Coronary artery (tissue), 2 donors: ENCODE measurements at places on chromosomes 5 and 9.

- no peak for DNase-seq
These were observed 6.5 kb downstream of the CTNND2 start for GRCh38 chr5:11897781-11898180.

GRCh38 chr5:126718236-126718868 lies 58.6 kb upstream of the LMNB1 start:
- DNase-seq: no peak

DNA sequence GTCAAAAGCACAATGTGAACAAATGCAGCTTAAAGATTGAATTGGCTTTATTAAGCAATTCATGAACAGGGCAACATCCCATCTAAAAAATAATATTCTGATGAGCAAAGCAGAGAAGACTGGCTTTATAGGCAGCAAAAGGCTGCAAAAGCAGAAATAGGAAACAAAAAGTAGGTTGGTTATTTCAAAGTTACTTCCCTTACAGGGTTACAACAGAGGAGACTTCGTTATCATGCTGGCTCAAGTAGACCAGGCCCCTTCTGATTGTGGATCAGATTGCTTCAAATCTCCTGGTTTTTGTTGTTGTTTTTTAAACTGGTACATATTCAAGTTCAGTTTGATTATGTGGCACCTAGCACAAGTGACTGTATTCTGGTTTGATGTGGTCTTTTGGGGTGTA lies 73.1 kb downstream of the MAN2A1 start:
- no peak for DNase-seq

- no peak for DNase-seq
These were observed 221.3 kb downstream of the TRIM36 start for GRCh38 chr5:114948363-114948762.

- no peak for DNase-seq
These were observed 20.4 kb downstream of the XRCC4 start for GRCh38 chr5:83097689-83098231.

GRCh38 chr5:460273-460625 lies 17.3 kb downstream of the EXOC3 start:
- DNase-seq: peak; percentile 43

GRCh38 chr9:100437860-100438805 lies 11.2 kb downstream of the MSANTD3 start:
- no peak for DNase-seq

GRCh38 chr5:107604990-107605389 lies 65.7 kb downstream of the EFNA5 start:
- DNase-seq: no peak

DNA sequence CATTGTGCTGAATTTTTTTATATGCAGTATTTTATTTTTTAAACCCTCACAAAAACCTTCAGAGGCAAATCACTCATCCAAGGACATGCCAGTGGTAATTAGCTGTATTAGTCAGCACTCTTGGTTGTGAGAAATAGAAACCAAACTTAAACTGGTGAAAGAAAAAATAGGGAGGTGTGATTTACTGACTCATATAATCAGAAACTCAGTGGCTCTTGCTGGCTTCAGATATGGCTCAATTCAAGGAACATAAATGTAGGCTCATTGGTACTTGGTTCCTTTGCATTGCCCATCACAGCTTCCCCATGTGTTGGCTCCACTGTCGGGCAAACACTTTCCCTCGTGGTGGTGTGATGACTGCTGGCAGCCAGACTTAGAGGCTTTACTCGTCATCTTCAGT lies 497.2 kb downstream of the MAT2B start:
- DNase-seq: no peak

GRCh38 chr5:119288379-119289033 lies 67.3 kb upstream of the TNFAIP8 start:
- DNase-seq: no peak

GRCh38 chr5:137778772-137779564 lies 24.8 kb upstream of the HNRNPA0 start:
- no peak for DNase-seq

DNA sequence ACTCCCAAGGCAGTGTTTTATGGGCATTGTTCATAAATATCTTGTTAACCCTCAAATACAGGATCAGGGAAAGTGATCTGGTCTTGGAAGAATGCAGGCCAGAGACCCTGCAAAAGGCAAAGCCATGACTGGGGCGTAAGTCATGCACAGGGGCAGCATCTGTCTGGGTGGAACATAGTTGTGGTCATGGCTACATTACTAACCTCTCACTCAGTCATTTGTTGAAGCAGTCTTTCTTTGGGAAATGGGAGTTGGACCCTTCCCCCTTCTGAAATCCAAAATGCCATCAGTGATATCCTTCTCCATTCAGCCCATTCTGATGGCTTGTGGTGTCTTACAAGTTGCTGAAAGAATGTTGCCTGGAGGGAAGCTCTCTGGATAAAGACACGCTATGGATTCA lies 68.1 kb downstream of the GDNF start:
- no peak for DNase-seq

GRCh38 chr5:134508521-134509195 lies 16.8 kb upstream of the JADE2 start:
- no peak for DNase-seq

DNA sequence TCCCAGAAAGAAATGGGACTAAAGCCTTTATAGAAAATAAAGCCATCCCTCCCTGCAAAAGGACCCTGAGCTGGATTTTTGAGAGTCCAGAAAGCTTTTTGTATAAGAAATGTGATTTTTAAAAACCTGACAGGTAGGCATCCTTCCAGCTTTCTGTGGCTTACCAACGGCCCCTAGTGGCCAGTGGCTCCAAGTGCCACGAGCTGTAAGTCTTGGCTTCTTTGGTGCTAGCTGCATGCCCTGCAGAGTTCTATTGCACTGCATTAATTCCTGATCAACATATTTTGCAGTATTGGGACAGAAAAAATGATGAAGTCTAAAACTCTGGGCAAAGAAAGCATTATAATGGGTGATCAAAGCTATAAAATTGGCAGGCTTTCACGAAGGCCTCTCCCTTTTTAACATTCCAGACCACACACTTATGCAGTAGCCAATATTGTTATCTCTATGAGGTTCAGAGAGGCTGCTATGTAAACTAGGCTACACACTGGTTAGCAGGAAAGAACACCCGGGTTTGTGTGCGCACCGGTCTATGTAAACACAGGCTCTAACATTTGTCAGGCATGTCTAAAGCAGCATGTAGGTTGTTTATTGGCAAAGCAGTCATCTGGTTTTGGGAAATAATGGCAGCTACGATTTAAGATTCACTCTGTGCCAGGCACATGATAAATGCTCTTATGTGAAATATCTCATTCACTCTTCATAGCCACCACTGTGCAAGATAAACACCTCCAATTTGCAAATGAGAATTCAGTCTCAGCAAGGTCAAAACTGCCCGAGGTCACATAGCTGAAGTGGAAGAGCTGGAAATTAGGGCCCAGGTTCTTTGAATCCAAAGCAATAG lies 55.2 kb downstream of the NMUR2 start:
- no peak for DNase-seq

GRCh38 chr5:130496215-130496614 lies 592.0 kb downstream of the CHSY3 start:
- no peak for DNase-seq

- no peak for DNase-seq
These were observed 544.4 kb downstream of the EFNA5 start for GRCh38 chr5:107126341-107126740.

DNA sequence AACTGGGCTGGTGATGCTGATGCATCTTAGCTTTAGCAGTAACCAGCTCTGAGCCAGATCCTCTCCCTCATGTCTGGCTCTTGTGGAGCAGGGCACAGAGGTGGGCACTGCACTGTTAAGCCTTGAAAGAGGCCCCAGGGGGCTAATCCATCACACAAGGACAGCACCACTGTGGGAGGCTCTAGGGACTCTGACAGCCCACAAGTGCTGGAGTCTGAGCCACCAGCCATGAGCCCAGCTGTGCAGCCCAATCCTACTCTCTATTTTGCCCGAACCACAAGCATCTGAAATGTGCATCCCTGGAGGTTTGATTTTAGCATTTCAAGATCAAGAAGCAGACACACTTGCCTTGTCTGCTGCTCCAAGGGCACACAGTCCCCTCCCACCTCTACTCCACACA lies 407.1 kb upstream of the TRPC7 start:
- DNase-seq: no peak

GRCh38 chr9:12680341-12680740 lies 12.8 kb upstream of the TYRP1 start:
- no peak for DNase-seq

GRCh38 chr5:142976861-142977260 lies 206.7 kb downstream of the ARHGAP26 start:
- no peak for DNase-seq

DNA sequence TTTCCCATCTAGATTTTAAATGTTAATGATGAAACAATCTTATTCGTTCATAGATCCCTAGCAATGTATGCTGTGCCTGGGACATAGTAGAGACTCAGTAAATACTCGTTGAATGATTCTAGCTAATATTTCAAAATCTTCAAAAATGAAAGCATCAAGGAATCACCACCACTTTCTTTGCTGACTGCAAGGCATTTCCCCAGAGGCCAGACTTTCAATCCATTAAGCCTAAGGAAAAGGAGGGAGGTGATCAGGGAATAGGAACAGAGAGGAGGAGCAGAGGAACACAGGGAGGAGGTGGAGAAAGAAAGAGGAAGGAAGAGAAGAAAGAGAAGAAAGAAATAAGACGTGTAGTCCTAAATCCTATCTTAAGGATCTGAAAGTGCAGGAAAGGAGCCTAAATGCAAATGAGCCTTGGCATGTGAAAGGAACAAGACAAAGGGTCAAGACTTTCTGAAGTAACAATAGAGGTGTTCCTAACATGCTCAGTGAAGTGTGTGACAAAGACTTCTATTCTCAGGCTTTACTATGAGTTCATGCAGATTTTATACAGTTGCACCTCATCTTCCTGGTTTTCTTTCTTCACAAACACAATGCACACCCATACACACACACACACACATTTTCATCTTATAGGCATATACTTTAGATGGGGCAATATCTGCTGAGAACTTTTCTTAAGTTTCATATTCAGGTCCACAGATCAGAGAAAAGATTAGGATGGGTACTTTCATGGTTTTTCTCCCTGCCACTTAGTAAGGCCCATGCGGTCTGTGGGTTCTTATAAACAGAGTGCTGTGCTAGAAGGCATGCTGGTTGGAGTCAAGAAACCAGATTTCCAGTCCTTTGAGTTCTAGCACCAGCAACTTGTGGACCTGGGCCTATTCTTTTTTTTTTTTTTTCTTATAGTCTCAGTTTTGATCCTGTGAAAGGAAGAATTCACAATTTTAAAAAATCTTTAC lies 512.2 kb upstream of the TNC start:
- DNase-seq: no peak

- DNase-seq: no peak
These were observed 17.2 kb upstream of the C5orf47 start for GRCh38 chr5:173971681-173972345.

GRCh38 chr5:173234129-173234790 lies 746 bp downstream of the NKX2-5 start:
- DNase-seq: no peak

GRCh38 chr9:96651626-96652025 lies 3.5 kb downstream of the PRXL2C start:
- DNase-seq: no peak

DNA sequence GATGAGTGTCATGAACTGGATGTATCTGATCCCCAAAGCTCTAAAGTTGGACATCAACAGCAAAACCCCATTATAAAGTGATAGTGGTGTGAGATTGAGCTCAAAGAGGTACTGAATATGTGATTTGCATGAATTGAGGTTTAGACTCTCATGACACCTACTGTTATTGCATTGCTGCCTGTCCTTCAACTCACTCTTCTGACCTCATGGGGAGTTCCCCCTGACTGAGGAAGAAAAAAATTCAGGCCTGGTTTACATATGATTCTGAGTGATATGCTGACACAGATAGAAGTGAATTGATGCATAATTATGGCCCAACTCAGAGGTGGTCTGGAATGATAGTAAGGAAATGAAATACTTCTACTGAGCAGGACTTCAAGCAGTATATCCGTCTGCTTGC lies 76.2 kb upstream of the CHD1 start:
- no peak for DNase-seq

- DNase-seq: no peak
These were observed 13.4 kb upstream of the STRBP start for GRCh38 chr9:123281659-123282350.

GRCh38 chr5:154273963-154274827 lies 83.7 kb downstream of the GALNT10 start:
- no peak for DNase-seq

DNA sequence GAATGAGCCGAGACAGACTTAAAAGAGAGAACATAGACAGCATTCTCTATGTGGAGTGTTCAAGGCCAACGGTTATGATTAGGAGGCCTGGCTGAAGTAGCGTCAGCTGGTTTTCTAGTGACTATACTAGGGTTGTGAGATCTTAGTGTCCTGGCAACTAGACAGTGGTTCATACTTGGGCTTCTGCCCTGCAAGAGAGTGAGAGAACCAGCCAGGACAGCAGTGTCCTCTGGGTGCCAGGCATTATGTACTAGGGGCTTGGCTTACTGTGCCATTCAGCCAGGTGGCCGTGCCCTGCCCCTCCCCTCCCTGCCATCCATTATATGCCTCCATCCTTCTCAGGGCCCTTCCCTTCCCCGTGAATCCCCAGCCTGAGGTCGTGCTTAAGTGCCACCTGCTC lies 56.8 kb downstream of the TRIO start:
- DNase-seq: no peak

DNA sequence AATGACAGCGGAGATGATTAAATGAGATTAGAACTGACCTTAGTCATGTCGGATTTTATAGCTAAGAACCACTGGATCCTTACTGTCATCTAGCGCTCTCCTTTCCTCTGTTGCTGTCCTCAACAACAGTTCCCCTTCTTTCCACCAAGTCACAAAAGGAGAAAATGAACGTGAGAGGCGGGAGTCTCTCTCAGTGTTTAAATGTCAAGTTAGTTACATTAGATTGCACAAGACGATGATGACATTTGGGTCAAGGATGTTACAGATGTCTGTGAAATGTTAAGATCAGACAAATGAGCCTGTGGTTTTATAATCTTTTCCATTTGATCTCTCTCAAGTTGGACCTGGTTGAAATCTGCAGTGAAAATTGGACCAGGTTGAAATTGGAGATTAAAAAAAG lies 53.5 kb downstream of the FBXO38 start:
- DNase-seq: no peak

DNA sequence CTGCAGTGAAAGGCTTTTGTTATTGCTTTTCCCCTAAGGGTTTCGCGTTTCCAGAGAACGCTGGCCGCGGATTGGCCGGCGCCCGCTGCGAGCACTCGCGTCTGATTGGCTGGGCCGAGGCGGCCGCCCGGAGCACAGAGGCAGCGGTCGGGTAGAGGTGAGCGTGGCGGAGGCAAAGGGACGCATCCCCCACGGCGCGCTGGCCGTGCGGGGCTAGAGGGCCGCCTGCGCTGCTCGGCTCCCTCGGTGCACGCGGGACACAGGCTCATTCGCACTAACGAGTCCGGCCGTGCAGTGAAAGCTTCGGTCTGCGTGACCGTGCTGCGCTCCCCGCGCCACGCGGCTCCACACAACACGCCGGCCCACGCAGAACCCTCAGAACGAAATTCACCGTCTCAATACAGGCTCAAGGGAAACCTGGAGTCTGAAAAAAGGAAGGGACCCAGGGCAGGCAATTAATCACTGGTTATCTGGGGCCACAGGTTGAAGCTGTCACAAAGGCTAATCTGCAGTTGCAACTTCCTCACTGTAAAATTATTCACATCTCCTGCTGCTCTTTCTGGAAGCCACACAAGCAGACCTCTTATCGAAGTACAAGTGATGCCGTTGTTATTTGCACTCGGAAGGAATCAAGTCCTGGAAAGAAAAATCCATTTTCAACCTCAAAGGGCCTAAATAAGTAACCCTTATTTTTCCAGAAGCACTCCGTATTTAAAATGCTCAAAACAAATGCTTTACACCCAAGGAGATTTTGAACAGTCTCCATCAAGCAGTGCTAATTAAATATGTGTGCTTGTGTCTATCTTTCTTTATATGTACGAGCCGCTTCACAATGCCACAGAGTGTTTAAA lies 94.6 kb downstream of the ZNF608 start:
- DNase-seq: peak; percentile 81
